Hair follicle dermal papilla cell (primary cell): ENCODE measurements at places on chromosomes 12 and 14. TPM values are rescaled to one million over a fixed set of nuclear protein-coding genes. Genes with fewer than 3 reads are reported as not detected.

Gene FOXM1
- 7.6 and 9.8 TPM in 2 replicates for total RNA-seq

Gene P2RX2
- total RNA-seq, result not detected in 2 replicates

Gene CYP27B1
- 1.2 and 1.9 TPM in 2 replicates for total RNA-seq

Gene TTC9
- total RNA-seq, result 0.97 and 1.7 TPM in 2 replicates

Gene FKBP3
- 15.6 and 16.6 TPM in 2 replicates for total RNA-seq

Gene CLSTN3
- 7.7 and 13.3 TPM in 2 replicates for total RNA-seq

Gene CCDC177
- not detected in 2 replicates for total RNA-seq

Gene GALNT6
- 42.2 and 48.9 TPM in 2 replicates for total RNA-seq

Gene MSRB3
- total RNA-seq, result 59.1 and 74.6 TPM in 2 replicates

Gene EFS
- total RNA-seq, result 28.9 and 31.2 TPM in 2 replicates

Gene EML5
- total RNA-seq, result 0.12 and 0.81 TPM in 2 replicates

Gene PTGR2
- total RNA-seq, result 4.4 and 6.0 TPM in 2 replicates

Gene CLEC1B
- not detected in 2 replicates for total RNA-seq

Gene KRT6A
- 3.4 and 40.3 TPM in 2 replicates for total RNA-seq

Gene DHRS7
- total RNA-seq, result 42.4 and 46.4 TPM in 2 replicates

Gene CGRRF1
- 12.9 and 17.2 TPM in 2 replicates for total RNA-seq

Gene ADAM20
- 0.49 and 1.1 TPM in 2 replicates for total RNA-seq

Gene SDS
- total RNA-seq, result not detected in 2 replicates

Gene TAS2R46
- total RNA-seq, result 2.2 and 6.8 TPM in 2 replicates

Gene BIN2
- 0.24 TPM in 1 of 2 replicates, not detected in the other for total RNA-seq

Gene DNM1L
- total RNA-seq, result 60.0 and 69.8 TPM in 2 replicates

Gene PCED1B
- 0.97 and 1.3 TPM in 2 replicates for total RNA-seq

Gene ASB8
- 31.0 and 33.3 TPM in 2 replicates for total RNA-seq

Gene USP30
- total RNA-seq, result 17.4 and 20.9 TPM in 2 replicates

Gene FAR2
- 10.4 and 14.2 TPM in 2 replicates for total RNA-seq

Gene NPFF
- not detected in 2 replicates for total RNA-seq

Gene YY1
- total RNA-seq, result 40.1 and 51.9 TPM in 2 replicates

Gene PSMD9
- 47.1 and 60.0 TPM in 2 replicates for total RNA-seq

Gene KLHDC1
- 3.2 and 5.7 TPM in 2 replicates for total RNA-seq

Gene FBRSL1
- 2.4 and 2.9 TPM in 2 replicates for total RNA-seq

Gene INHBE
- total RNA-seq, result 0.85 and 1.8 TPM in 2 replicates

Gene PLCZ1
- total RNA-seq, result not detected in 2 replicates

Gene C12orf56
- 0.12 and 0.49 TPM in 2 replicates for total RNA-seq

Gene REP15
- total RNA-seq, result 1.5 and 2.6 TPM in 2 replicates

Gene OVCH1
- not detected in 2 replicates for total RNA-seq

Gene LRRC9
- not detected in 2 replicates for total RNA-seq

Gene TRHDE
- total RNA-seq, result 7.8 and 32.8 TPM in 2 replicates

Gene ABHD12B
- total RNA-seq, result not detected in 2 replicates

Gene ASCL1
- not detected in 2 replicates for total RNA-seq
